Skeletal muscle cell (primary cell): ENCODE measurements at places on chromosomes 7 and 10.
A peak's percentile ranks its signal among the peaks of the same experiment; 100 is the strongest.

DNA sequence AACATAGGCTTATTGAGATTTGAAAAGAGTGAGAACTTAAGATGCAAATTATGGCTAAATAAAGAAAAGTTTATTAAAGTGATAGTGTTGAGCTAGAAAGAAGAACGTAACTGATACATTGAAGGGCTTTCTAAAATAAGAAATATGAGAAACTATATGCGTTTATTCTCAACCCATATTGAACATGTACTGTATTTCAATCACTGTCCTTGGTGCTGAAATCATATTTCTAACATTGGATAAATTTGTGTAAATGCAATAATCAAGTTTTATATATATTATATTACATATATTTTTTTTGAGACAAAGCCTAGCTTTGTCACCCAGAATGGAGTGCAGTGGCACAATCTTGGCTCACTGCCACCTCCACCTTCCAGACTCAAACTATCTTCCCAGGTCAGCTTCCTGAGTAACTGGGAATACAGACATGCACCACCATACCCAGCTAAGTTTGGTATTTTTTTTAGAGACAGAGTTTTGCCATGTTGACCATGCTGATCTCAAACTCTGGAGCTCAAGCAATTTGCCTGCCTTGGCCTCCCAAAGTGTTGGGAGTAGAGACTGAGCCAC lies 1065.8 kb downstream of the REEP3 start:
- no peak for DNase-seq

- peak; percentile 100 for DNase-seq
Measured at GRCh38 chr7:18866359-18867036, 250.9 kb downstream of the TWIST1 start.

DNA sequence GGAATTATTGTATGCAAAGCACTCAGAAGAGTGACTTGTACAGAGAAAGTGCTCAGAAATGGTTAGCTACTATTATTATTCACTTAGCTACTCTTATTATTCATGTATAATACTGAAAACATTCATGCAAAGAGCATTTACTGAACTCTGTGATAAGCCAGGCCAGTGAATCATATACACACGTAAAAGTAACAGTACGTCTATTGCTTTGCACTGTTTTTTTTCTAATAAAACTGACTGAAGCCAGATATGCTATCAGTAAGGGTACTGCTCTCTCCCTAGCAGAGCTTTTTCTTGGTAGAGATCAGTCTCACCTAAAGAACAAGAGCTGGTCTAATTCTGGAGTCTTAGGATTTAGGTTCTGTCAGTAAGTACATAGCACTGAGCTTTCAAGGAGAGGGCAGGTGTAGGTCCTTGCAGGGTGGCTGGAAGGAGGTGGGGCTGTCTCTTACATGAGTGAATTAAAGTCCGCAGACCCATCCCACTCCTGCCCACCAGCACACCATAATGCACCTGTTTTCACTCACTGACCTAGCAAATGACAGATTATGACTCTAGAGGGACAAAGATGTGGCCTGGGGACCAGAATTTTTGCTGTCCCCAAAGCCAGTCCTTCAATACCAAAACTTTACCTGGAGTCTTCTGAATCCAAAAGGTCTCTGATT lies 145.9 kb downstream of the ARID5B start:
- no peak for DNase-seq

DNA sequence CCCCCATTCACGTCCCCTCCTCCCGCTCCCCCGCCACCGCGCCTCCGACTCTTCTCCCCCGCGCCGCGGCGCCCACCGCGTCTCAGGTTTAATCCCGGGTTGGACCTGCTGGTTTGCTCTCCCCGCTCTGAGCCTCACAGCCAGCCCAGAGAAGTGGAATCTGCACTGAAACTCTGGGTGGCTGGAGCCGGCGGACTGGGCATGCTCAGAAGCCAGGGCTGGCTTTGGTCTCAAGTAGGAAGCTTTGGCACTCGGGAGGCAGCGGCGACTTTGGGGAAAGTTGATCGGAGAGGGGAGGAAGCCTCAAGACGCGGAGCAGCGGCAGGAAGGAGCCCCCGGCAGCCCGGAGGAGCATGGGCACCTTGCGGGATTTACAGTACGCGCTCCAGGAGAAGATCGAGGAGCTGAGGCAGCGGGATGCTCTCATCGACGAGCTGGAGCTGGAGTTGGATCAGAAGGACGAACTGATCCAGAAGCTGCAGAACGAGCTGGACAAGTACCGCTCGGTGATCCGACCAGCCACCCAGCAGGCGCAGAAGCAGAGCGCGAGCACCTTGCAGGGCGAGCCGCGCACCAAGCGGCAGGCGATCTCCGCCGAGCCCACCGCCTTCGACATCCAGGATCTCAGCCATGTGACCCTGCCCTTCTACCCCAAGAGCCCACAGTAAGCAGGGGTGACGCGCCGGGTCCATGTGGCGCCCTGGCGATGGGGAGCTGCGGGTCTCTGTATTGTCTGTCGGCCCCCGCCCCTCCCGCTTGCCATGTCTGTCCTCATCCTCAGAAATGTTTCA lies at the start of gene PRKG1:
PRKG1 (plus strand) TSS at position 250 of the 791 bp plus-strand sequence.
- peak; percentile 39 for DNase-seq

GRCh38 chr7:155228459-155228845 lies 69.2 kb upstream of the INSIG1 start:
- no peak for DNase-seq

DNA sequence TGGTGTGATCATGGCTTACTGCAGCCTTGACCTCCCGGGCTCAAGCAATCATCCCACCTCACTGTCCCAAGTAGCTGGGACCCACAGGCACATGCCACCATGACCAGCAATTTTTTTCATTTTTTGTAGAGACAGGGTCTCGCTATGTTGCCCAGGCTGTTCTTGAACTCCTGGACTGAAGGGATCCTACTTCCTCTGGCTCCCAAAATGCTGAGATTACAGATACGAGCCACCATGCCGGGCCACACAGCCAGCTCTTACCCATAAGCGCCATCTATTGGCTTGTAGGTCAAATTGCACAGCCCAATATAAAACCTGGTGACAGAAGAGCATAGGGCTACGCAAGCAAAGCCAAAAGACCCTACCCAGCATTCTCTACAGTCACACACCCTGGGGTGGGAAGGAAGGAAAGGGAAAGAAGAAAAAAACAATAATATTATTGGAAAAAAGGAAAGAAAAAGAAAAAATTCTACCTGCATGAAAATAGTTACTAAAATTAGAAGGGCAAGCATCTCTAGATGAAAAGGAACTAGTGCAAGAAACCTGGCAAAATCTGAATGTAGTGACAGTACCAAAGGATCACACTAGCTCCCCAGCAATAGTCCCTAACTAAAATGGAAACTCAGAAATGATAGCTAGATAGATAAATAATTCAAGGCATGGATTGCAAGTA lies 29.4 kb upstream of the AMPH start:
- DNase-seq, result no peak

DNA sequence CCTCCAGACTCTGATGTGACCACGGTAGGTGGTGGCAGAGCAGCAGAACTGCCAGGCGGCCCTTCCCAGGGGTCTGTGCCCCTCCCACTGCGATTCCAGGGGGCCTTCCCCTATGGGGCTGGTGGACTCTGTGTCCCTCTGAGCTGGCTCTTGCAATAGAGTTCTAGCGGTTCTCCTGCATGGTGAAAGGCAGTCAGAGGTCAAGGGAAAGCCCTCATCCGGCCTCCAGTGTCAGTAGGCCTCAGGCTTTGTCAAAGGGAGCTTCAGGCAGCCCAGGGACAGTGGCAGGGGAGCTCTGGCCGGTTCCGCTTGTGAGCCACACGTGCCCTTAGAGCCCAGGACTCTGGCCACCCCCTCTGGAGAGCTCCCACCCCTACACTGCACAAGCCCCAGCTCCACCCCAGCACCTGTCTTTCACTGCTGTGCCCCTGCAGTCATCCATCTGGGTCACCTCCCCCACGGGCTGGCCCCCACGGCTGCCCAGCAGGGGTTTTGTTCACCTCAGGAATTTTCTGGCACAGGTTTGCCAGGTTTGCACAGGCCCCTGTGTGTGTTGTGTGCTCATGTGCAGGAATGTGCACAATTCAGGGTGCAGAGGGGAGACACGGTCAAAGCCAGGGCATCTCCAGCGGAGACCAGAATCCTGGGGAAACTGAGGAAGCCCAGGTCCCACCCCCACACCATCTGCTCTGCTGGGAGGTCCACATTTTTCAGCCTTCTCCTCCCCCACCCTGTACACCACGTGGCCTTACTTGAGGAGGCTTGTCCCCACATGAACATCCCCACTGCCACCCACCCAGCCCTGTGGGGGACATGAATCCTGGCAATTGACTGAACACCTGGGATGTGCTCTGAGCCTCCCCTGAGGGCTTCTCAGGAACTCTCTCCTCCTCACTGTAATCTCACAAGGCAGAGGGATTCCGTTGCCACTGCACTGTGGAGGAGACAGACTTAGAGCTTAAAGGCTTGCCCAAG lies 23.8 kb downstream of the C10orf105 start:
- no peak for DNase-seq

GRCh38 chr7:41834805-41835694 lies 132.2 kb upstream of the INHBA start:
- DNase-seq, result peak; percentile 12

DNA sequence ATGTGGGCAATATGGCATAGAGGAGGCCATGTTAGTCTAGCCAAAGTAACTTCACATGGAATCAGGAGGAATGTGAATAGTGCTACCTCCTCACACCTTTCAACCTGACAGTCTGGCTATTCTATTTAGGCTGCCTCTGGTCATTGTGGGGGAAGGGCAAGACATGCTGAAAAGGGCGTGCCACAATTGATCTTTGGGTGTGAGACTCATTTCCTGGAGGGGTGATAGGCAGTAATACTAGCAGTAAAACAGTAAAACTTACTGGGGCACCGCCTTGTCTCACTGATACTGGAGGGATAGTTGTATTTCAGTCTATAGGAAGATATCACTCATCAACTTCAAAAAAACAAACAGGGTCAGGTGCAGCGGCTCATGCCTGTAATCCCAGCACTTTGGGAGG lies 88.7 kb downstream of the TMEM168 start:
- DNase-seq, result no peak

GRCh38 chr7:140284062-140284461 lies 107.3 kb upstream of the KDM7A start:
- no peak for DNase-seq

- DNase-seq, result no peak
Measured at GRCh38 chr7:86908948-86909347, 150.5 kb downstream of the ELAPOR2 start.

DNA sequence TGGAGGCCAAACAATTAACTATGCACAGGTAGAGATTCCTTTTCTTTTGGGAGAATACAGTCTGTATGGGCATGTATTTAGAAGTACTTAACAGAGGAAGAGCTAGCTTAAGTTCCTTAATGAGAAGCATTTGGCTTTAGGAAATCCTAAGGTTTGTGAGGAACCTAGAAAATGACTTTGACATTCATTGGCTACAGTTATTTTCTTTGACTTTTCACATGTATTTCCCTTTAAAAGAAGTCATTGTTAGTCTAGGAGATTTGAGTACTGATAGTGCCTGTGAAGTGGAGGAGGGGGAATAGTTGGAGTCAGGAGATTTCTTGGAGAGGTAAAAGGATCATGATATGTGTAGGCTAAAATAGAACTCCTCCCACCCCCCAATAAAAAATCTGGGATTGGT lies 3.6 kb downstream of the HELLS start:
- DNase-seq, result no peak

- no peak for DNase-seq
Measured at GRCh38 chr10:78341953-78342614, 308.4 kb downstream of the RPS24 start.

DNA sequence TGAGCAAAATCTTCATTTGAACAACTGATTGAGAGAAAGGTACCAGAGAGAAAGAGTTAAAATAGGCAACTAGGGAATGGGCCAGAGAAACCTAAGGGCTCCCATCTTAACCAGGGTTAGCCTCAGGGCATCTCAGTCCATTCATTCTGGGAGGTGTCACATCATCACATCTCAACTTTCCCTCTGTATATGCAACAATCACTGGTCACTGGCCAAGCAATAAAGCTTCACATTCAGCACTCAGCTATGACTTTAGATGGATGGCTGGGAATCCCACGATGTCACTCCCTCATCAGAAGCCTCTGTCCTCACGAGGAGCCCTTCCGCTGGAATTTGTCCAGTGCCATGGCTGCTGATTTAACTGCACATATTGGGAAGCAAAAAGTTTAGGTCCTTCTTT lies 172.1 kb upstream of the MGMT start:
- DNase-seq, result no peak

DNA sequence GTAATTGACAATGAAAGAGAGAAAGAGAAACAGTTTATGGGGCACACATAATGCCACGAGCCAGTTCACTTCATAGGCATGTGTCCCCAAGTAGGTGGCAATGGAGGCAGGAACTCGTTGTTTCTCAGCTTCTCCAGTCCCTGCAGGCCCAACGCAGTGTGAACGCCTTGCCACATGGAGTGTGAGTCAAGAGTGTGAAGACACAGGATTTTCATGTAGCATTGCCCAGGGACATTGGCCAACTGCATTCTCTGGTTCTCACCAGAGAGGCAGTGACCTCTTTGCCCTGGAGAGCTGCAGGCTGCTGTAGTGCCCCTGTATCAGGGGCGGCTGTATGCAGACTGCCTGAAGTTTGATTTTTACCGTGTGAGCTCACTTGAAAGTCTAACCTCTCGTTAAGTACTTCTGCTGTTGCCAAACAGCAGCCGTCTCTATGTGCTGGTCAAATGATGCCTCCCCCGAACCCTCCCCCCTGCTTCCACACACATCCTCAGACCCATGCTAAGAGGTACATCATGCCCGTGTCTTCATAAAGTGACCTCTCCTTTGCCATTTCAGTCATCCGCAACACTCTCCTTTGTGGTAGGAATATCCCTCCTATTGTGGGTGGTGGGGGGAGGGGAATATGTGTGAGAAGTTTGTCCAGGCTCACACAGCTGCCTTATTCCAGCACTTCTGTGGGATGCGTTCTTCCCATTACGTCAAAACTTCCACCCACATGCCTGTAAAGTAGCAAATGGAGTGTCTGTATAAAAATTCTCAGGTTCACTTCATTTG lies 12.7 kb downstream of the LRRC18 start:
- no peak for DNase-seq

DNA sequence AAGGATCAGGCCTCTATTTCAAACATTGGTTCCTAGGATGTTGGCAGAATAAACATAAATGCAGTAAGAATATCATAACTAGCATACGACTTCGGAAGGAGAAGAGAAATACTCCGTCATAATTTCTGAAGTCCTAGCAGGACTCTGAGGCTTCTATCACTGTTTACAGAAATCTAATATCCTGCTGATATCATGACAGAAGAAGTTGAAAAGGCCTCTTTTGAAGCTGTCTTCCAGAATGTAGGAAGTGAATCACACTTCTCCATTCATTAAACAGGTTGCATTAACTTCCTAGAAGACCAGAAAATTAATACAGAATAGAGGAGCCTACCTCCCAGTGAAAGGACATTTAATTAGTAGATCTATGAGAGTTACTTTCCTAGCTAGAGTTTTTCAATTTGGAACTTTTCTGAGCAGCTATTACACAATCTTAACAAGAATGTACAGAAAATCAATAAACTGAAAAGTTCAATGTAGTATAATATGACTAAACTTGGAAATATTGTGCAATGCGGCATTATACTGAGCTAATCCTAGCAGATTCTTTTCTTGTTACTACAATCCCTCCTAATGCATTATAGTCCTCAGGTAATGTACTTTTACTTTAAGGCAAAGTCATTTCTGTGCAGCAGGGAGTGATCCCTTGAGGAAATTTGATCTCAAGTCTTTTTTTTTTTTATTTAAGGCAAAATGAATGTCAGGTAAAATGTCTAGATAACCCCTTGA lies 622.6 kb upstream of the CELF2 start:
- DNase-seq, result peak; percentile 5
